ENCODE measurements at places on chromosomes 2 and 18. TPM values are rescaled to one million over a fixed set of nuclear protein-coding genes. Genes with fewer than 3 reads are reported as not detected.

DNA sequence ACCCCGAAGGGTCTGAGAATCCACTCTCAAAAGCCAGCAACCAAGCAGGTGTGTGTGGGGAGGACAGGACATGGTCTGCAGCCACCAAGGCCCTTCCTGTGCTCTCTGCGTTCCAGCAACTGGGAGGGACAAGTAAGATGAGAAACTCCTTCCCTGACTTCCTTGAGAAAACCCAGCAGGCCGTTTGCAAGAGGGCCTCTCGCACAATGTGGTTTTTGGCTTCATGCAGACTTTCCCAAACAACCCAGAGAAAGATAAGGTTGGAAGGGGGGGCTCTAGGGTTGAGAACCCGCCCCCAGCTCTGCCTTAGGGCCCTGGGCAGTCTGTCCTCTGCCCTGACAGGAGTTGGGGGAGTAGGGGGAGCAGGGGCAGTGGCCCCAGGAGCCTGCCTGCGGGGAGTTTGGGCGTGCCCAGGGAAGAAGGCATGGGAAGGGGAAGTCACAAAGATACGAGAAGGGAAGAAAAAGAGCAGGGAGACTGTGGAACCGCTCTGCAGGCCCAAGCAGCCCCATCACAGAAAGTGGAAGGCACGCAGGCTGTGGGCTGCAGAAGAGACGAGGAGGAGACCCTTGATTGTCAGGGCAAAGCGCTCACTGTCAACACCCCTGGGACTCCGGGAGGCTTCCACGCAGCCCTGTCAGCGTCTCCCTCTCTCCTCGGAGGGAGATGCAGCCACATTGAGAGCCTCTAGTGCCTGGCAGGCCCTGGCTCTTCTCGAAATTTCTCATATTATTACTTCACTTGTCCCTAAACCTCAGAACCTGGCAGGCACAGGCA, 99.8 kb downstream of the SMAD7 start:
- DNase-seq = no peak

UBE2E3 gene
- 144 TPM for total RNA-seq

DNA sequence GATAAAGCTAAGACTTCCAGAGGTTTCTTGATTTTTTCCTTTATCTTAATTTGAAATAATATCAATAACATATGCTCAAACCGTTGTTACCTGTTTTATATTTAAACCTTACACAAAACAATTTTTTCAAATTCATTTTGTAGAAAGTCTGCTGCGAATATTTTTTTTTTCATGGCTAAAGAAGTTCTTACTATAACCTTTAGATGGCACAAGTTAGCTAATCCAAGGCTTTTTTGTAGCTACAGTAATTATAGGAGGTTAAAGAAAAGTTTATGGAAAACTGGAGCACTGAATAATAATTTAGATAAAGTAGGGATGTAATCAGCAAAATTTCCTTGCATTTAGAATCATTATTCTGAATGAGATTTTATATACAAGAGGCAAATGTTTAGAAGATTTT, 78.0 kb upstream of the PNPT1 start:
- no peak for DNase-seq

- DNase-seq = peak; percentile 90
These were observed 51.8 kb downstream of the PSD4 start for GRCh38 chr2:113225263-113226259.

- no peak for DNase-seq
These were observed 182.7 kb upstream of the SIX2 start for GRCh38 chr2:45191976-45192375.

DNA sequence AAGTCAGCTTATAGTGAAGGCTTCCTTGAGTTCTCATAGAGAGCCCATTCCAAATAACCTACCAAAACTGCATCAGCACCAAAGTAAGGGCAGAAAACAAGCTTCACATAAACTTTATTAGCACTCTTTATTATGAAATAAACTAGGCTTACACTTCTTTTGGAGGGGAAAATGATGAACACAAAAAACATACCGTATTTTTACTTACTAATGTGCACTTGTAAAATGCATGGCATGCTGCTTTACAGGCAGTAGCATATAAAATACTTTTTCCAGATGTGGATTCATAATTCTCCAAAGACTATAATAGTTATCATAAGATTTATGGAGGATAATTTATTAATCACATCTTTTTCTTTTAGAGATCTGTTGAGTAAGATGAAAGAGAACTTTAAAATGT, 133.9 kb downstream of the OSR1 start:
- no peak for DNase-seq

UGT1A1 gene
- 73.0 TPM for total RNA-seq

ANKRD53 gene
- not detected for total RNA-seq

SAG gene
- total RNA-seq = not detected

- no peak for DNase-seq
These were observed 650 bp downstream of the CCBE1 start for GRCh38 chr18:59696311-59697235.

GRCh38 chr18:75334869-75335268, 92.6 kb downstream of the SMIM21 start:
- DNase-seq = no peak

DNA sequence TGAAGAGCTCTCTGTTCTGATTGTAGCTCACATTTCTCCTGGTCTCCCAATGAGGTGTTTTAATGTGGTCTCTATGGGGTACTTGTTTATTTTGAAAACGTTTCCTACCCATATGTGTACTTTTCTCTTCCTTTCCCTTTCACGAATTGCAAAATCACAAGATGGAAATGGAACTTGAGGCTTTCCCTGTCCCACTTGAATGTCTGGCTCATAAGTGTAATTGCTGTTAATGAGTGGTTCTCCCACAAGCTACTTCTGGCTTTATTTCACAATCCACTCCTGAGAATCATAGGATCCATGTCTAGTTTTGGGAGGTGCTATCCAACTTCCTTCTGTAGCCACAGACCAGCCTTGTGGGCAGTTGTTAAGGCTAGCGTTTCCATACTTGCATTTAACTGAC, 81.1 kb upstream of the CAVIN2 start:
- no peak for DNase-seq

LAMA3 gene
- total RNA-seq = 68.5 TPM

CHRNG gene
- not detected for total RNA-seq

DNA sequence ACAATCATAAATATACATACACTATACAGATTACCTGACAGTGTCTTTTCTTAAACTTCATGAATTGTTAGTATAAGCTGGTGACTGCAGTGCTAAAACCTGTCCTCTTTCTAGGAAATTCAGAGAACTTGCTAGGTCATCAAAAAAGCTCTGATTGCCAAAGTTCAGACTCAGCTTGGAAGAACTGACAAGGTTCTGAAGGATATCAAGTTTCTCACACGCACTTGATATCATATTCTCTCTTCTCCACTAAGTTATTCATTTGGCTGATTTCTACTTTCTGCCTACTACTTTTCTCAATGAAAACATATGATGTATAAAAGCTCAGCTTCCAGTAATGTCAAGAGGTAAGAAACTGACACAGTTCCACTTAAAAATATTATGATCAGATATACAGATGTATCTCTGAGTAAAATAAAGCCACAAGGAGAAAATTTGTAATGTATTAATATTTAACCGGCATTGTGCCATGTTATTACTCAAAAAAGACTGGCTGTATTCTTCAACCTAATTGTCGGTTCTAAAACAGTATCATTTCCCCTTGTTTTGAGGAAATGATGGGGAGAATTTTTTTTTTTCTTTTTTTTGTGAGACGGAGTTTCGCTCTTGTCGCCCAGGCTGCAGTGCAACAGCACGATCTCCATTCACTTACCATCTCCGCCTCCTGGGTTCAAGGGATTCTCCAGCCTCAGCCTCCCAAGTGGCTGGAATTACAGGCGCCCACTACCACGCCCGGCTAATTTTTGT, 2.4 kb downstream of the OSBPL1A start:
- no peak for DNase-seq

DNA sequence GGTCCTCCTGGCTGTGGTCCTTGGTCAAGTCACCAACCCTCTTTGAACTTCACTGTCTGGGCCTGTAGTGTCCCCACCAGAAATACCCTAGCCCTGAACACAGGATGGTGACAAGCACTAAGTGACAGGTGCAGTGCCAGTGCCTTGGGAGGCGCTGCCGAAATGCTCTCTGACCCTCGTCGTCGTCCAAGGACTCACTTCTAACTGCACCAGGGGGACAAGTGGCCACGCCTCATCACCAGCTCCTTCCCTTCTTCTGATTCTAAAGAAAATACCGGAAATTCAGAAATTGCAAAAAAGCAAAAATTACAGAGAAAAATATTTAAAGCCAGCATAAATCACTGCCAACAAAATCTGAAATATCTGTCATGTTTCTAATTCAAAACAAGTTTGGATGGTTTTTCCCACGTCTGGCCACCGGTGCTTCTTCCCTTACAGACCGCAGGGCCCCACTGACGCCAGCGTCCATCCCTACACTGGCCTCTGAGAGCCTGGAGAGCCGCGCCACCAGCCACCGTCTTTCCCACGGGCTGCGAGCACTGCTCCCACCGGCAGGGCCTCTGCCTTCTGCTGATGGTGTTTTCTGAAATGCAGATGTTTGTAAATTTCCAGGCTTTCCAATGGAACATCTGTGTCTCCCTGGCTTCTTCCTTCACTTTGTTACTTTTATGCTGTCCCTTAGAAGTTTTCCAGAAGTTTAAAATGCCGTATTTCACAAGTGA, 37.4 kb upstream of the GPC1 start:
- DNase-seq = peak; percentile 19

UPP2 gene
- total RNA-seq = not detected

DNA sequence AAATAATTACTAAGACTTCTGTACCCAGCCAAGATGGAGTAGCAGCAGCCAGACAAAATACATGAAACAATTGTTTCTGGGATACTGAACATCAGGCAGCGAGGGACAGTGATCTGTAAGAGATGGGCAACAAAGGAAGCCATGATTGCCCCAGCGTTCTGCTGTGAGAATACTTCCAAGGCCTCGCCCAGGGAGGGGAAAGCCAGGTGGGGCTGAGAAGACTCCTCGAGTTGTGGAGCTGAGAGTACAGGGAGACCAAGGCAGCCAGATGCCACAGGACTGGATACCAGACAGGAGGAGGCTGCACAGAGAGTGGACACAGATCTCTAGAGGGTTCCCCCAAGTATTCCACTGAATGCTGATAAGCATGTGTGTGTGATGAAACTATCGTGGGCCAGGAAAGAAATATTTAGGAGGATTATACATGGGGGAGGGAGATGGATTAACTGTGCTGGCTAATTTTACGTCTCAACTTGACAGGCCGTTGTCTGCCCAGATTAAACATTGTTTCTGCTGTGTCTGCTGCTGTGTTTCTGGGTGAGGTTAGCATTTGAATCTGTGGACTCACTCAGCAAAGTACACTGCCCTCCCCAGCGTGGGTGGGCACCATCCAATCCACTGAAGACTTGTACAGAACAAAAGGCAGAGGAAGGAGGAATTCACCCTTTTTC, 10.2 kb upstream of the LIMS2 start:
- DNase-seq = no peak

DNA sequence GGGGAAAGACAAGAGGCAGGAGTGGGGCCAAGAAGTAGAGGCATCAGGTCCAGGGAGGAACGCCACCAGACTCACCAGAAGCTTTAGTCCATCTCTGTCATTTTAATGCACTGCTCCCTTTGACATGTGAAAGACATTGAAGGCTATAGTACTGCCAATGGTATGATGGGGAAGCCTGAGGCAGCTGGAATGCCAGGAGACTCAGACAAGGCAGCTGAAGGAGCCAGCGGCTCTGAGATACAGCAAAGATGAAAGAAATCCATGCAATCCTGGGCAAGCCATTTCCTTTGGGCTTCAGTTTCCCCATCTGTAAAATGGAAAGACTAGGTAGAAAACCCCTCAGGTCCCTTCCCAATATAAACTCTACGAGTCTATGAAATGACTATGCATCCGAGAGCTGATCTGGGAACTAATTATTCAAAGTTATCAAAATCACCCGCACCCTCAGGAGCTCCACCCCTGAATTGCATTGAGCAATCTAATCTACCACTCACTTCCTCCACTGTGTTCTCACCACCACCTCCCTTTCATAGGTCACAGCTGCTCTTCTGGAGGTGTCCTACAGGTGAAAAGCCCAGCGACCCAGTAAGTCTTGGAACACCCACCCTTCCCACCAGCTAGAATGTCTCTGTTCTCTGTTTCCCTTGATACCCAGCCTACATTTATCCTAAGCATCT, 3.1 kb downstream of the CXCR2 start:
- no peak for DNase-seq

- peak; percentile 85 for DNase-seq
These were observed at the start of gene DPP4 for GRCh38 chr2:162073888-162074631. DPP4 (minus strand) TSS chr2:162074215; CDS start chr2:162073981, 234 bp downstream.

DNA sequence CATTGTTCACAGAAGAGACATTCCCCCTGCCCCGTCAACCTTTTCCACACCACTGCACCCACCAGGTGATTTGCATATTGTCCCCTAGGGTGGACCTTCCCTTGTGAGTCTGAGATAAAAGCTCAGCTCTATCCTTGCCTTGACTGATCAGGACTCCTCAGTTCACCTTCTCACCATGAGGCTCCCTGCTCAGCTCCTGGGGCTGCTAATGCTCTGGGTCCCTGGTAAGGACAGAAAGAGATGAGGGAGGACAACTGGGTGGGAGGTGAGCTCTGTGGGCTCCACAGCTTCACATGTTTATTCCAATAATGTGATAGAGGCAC, 1160.1 kb downstream of the RPIA start:
- no peak for DNase-seq

- DNase-seq = no peak
These were observed 148.5 kb upstream of the DNMT3A start for GRCh38 chr2:25490217-25490616.

IL1RL2 gene
- total RNA-seq = not detected

DNA sequence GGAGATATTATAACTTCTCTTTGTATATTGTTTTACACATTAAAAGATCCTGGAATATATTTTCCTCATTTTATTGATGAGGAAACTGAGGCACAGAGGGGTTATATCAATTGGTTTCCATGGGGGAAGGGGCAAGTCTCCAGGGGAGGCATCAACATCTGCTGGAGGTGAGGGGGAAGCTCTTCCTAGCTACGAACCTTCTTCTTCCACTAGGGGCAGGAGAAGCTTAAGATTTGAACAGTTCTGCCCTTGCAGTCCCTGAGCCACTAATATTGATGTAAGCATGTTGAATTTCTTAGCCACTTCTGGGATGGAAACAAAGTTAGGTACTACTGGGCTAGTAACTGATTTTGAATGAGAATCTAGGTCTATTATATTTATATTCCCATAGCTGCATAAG, 140.1 kb upstream of the AQP4 start:
- DNase-seq = peak; percentile 29

GRCh38 chr18:23503963-23504344, 643 bp downstream of the RMC1 start:
- DNase-seq = no peak

GRCh38 chr2:160390544-160391455, 102.8 kb downstream of the RBMS1 start:
- DNase-seq = no peak

DNA sequence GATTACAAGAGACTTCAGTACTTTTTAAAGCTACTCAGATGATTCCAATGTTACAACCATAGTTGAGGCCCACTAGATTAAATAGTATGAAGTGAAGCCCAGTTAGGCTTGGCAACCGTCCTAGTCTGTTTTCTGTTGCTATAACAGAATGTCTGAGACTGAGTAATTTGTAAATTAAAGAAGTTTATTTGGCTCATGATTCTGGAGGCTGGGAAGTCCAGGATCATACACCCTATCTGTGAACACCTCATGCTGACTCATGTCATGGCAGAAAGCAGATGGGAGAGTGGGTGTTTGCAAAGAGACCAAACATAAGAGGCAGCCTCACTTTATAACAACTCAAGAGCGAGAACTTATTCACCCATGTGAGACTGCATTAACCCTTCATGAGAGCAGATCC, 63.1 kb downstream of the CCDC150 start:
- peak; percentile 45 for DNase-seq

- no peak for DNase-seq
These were observed 40.7 kb upstream of the EGR4 start for GRCh38 chr2:73334045-73334444.

GRCh38 chr2:133952420-133952819, 301.5 kb upstream of the MGAT5 start:
- DNase-seq = no peak

LRATD1 gene
- 11.2 TPM for total RNA-seq
